ENCODE measurements at places on chromosomes 12 and 14.

GRCh38 chr14:105617201-105617777 lies 90.9 kb downstream of the TMEM121 start:
- no peak for DNase-seq

DNA sequence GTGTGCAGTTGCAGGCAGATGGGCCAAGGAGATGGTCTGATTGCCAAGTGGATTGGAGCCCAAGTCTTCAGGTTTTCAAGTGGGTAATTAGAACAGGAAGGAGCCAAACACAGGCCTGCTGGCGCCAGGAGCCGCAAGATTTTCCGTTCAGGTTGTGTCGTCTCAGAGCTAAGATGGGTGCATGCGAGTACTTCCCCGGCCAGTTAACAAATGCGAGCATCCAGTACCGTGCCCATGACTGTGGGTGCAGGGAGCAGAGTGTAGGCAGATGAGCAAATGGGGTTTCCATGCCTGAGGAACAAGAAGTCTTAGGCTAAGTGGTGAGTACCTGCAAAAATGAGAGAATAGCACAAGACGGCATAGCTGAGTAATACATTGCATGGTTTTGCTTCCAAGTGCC lies 90.5 kb downstream of the CHST11 start:
- DNase-seq = no peak

- DNase-seq = no peak
Observed at GRCh38 chr12:6700646-6701051, at the start of gene PIANP. PIANP (minus strand) TSS chr12:6700815; CDS start chr12:6698061, 2,754 bp downstream.

DNA sequence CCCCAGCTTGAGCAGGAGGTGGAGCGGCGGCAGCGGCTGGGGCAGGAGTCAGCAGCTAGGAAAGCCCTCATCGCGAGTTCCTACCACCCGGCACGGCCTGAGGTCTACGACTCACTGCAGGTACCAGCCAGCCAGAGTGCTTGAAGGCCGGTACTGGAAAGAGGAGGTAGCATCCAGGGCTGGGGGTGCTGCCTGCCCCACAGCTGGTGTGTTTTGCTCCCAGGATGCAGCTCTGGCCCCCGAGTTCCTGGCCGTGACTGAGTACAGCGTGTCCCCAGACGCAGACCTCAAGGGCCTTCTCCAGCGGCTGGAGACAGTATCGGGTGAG lies 1.6 kb downstream of the OGFOD2 start:
- no peak for DNase-seq

DNA sequence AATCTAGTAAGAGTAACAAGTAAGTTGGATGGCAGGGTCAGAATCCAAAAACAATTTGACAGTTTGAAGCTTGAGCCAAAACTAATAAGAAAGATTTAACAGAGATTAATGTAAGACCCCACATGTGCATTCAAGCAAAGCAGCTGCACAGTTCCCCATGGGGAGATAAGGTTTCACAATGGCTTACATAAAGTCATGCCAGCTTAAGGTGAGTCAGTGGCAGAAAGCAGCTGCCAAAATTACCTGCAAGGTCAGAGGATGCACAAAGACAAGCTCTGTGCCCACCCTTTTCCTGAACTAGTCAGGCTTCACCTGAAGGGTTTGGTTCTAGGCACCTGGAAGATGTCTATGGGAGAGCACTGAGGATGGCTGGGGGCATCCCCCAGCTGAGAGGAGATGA lies 36.6 kb upstream of the KRT77 start:
- DNase-seq = no peak

- no peak for DNase-seq
Observed at GRCh38 chr12:13163868-13164635, 32.5 kb upstream of the EMP1 start.

DNA sequence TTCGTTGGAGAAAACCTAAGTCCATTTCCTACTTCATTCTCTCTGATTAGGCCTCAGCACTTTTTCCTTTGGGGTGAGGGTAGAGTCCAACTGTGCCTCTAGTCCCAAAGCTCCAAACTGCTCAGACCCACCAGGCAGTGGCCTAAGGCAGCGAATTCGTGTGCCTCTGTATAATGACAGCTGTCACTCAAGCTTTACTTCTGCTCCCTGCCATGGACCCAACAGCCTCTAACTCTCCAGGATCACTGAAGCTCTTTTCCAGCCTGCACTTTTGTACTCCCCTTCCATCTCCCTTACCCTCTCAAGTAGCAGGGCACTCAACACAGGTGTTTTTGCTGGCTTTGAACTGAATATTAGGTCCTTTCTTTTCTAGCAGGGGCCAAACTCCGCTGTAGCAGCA lies 14.8 kb upstream of the OR6S1 start:
- DNase-seq = no peak

GRCh38 chr14:25436288-25436875 lies 386.4 kb upstream of the STXBP6 start:
- DNase-seq = no peak

- DNase-seq = no peak
Observed at GRCh38 chr14:68747393-68747792, 45.5 kb downstream of the ZFP36L1 start.

- DNase-seq = no peak
Observed at GRCh38 chr12:42213954-42214426, 24.1 kb downstream of the YAF2 start.

GRCh38 chr14:99592933-99593753 lies 10.9 kb downstream of the CCDC85C start:
- DNase-seq = no peak

DNA sequence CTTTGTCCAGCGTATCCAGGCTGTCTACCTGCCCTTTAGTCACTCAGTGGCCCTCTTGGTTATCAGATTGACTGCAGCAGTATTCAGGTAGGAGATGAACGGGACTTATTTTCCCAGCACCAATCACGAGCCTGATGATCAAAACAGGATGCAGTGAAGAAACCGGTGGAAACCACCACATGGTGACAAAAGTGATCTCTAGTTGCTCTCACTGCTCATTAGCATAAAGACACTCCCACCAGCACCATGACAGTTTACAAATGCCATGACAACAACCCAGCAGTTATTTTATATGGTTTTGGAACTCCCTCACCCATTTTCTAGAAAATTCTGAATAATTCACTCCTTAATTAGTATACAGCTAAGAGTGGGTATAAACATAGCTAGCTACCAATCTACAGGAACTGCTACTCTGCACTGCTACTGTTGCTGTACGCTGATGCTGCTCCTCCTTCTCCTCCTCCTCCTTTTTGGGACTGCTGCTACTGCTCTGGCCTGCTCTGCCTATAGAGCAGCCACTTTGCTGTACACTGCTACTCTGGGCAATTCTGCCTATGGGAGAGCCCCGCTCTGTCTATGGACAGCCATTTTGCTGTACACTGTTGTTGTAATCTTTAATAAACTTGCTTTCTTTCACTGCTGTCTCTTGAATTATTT lies 142.5 kb upstream of the SSTR1 start:
- DNase-seq = no peak

DNA sequence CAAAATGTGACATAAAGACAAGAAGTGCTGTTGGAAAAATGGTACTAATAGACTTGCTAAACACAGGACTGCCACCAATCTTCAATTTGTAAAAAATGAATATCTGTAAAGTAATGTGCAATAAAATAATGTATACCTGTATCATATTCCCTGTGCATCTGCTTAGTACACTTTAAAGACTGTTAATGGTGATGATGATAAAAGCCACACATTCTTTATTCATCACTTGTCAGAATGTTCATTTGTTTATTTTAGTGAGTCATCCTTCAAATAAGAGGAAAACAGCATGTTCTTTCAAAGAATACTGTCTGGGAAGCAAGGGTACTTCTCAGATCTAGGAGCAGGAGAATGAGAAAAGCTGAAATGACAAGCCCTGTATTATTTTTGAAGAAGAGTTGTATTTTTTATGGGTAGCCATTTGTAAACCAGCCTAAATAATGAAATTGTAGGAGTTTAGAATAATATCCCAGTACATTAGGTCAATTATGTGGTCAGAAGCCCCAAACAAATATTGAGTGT lies 78.3 kb upstream of the PSMA6 start:
- DNase-seq = no peak

Data from activated CD4-positive, CD25-positive, alpha-beta regulatory T cell (primary cell).